ENCODE measurements at places on chromosomes 16 and 17. TPM values are rescaled to one million over a fixed set of nuclear protein-coding genes. Genes with fewer than 3 reads are reported as not detected.

PIK3R6 gene
- total RNA-seq = not detected

GPR139 gene
- total RNA-seq = not detected

C17orf50 gene
- not detected for total RNA-seq

- no peak overlapping the region for H3K27ac ChIP-seq
- no peak for DNase-seq
- H3K36me3 ChIP-seq = no peaks in the 10 kb centered on the region
- H3K4me1 ChIP-seq = peaks cover 16% of the 10 kb centered on the region
- H3K27me3 ChIP-seq = peaks cover 8% of the 10 kb centered on the region
These were observed 55.7 kb downstream of the NT5M start for GRCh38 chr17:17358866-17359265.

DNA sequence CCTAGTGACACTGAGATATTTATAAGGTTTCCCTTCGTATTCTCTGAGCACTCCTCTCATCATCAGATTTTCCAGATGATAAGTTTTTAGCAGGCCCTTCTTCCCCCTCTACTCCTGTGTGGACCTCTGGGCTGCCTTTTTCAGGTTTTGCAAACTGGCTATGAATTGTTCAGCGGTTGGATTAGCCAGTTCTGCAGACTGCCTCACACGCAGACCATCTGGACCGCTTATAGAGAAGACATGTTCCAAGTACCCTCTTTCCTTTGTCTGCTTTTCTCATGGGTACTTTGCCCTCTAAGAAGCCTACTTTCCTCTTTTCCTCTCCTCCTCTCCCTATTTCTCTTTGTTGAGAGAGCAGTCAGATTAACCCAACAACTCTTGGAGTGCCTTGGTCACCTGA, 111.6 kb downstream of the GRIN2A start:
- peaks cover 36% of the 10 kb centered on the region for H3K27me3 ChIP-seq
- no peak overlapping the region for H3K27ac ChIP-seq
- H3K36me3 ChIP-seq = no peaks in the 10 kb centered on the region
- H3K4me3 ChIP-seq = no peak overlapping the region
- no peak for DNase-seq

GRCh38 chr17:73091770-73092522, 542 bp downstream of the SLC39A11 start:
- peak overlapping the region; percentile 73 for H3K27ac ChIP-seq
- peaks cover 7% of the 10 kb centered on the region for H3K36me3 ChIP-seq
- H3K27me3 ChIP-seq = peaks cover 4% of the 10 kb centered on the region
- H3K4me1 ChIP-seq = peaks cover 15% of the 10 kb centered on the region
- H3K4me3 ChIP-seq = peak overlapping the region; percentile 98

DNA sequence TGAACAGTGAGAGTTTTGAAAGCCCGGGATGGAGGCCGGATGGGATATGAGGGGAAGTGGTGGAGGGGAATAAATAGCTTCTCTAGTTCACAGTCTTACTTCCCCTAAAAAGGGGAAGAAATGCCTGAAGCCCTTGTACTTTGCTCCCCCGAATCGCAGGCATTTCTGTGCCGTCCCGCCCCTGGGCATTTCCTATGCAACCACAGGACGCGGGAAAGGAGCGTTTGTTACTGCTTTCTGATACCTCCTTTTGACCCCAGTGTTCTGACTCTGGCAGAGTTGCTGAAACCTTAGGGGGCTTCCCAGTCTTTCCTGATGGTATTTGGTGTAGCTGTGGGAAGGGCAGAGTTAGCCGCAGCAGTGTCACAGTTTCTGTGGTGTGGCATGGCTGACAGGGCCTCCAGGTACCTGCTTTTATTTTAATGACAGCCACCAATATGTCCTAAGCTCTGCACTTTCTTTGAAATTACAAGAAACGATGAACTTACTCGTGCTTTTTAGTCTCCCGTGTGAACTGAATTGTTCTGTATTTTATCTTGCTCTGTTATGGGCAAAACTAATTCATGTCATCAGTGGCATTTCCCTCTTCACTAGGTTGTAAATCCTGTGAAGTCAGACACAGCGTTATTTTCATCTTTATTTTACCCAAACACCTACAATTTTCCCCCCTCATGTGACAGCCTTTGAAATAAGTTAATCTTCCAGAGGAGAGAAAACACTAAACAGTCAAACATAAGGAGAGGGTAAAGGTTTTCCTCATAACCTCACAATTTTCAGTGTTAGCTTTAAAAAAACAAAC, 27.1 kb downstream of the USP10 start:
- H3K27me3 ChIP-seq = no peaks in the 10 kb centered on the region
- peak overlapping the region; percentile 56 for H3K4me3 ChIP-seq
- no peak for DNase-seq

- DNase-seq = no peak
- H3K27ac ChIP-seq = no peak overlapping the region
- H3K27me3 ChIP-seq = no peaks in the 10 kb centered on the region
- no peaks in the 10 kb centered on the region for H3K4me1 ChIP-seq
- H3K36me3 ChIP-seq = no peaks in the 10 kb centered on the region
- no peak overlapping the region for H3K4me3 ChIP-seq
These were observed 109.2 kb downstream of the SDR42E1 start for GRCh38 chr16:81902025-81902424.

GRCh38 chr16:55571191-55571897, 4.9 kb downstream of the CAPNS2 start:
- no peak overlapping the region for H3K27ac ChIP-seq
- H3K4me1 ChIP-seq = peaks cover 21% of the 10 kb centered on the region
- no peaks in the 10 kb centered on the region for H3K27me3 ChIP-seq
- H3K36me3 ChIP-seq = peaks cover 4% of the 10 kb centered on the region
- DNase-seq = no peak

- no peak overlapping the region for H3K4me3 ChIP-seq
- DNase-seq = no peak
- H3K36me3 ChIP-seq = no peaks in the 10 kb centered on the region
- no peak overlapping the region for H3K27ac ChIP-seq
These were observed 277.2 kb upstream of the TBX2 start for GRCh38 chr17:61122326-61122913.

DNA sequence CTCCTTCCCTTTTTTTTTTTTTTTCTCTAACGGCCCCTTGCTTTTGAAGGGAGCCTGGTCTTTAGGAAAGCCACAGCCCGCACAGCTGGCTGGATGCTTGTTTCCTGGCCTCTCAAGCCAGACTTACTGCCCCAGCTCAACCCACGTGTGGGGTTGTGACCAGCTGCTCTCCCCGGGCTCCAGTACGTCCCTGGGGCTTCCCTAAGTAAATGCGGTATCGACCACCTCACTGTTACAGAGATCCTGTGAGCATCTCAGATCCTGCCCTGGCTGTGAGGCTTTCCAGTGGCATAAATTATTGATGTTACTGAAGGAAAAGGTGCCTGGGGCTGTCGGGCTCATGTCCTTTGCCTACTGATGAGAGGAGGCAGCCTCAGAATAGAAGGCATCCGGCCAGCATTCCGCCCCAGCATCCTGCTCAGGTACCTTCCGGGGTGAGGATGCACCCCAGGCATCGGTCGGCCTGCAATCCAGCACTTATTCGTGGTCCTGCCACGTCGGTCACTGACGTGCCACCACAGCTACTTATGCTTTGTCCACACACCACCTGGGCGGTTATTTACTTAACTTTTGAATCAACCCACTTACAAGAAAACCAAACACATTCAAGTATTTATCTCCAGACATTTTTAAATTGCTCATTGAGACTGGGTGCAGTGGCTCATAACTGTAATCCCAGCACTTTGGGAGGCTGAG, 9.6 kb downstream of the GPRC5B start:
- peaks cover 3% of the 10 kb centered on the region for H3K27me3 ChIP-seq
- DNase-seq = no peak
- H3K4me3 ChIP-seq = no peak overlapping the region
- H3K4me1 ChIP-seq = peaks cover 16% of the 10 kb centered on the region
- no peak overlapping the region for H3K27ac ChIP-seq

GRCh38 chr16:12059216-12059769, 82.8 kb downstream of the SNX29 start:
- H3K4me1 ChIP-seq = peaks cover 23% of the 10 kb centered on the region
- H3K36me3 ChIP-seq = peaks cover 15% of the 10 kb centered on the region
- H3K27me3 ChIP-seq = no peaks in the 10 kb centered on the region
- peak overlapping the region; percentile 45 for H3K27ac ChIP-seq
- DNase-seq = no peak
